ENCODE measurements at places on chromosomes 4 and X. TPM values are rescaled to one million over a fixed set of nuclear protein-coding genes. Genes with fewer than 3 reads are reported as not detected.

The ANKRD50 gene
- total RNA-seq = 2.5 TPM

The HSFX2 gene
- total RNA-seq = 2.0 TPM

DNA sequence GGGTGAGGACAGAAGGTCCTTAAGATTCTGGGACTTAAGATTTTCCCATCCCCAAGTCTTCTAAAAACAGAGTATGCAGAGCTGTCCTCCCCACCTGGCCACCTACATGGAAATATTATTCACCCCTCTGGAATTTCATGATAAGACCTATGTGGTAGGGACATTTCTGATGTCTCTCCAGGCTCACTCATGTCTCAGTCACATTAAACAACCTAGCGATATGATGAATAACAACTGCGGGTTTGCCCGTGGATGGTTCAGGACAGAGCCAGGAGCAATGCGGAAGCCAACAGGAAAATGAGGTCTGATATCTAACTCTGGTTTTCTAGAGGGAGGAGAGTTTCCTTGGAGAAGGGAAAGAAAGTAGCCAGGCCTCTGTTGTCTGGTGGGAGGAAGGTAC, 47.4 kb downstream of the TEX13A start:
- H3K27me3 ChIP-seq = no peaks in the 10 kb centered on the region
- DNase-seq = no peak
- no peaks in the 10 kb centered on the region for H3K36me3 ChIP-seq
- no peaks in the 10 kb centered on the region for H3K4me1 ChIP-seq
- H3K27ac ChIP-seq = no peak overlapping the region

GRCh38 chrX:41720125-41720779, 3.7 kb upstream of the GPR82 start:
- no peak for DNase-seq
- no peak overlapping the region for H3K4me3 ChIP-seq
- no peaks in the 10 kb centered on the region for H3K36me3 ChIP-seq
- H3K4me1 ChIP-seq = no peaks in the 10 kb centered on the region

DNA sequence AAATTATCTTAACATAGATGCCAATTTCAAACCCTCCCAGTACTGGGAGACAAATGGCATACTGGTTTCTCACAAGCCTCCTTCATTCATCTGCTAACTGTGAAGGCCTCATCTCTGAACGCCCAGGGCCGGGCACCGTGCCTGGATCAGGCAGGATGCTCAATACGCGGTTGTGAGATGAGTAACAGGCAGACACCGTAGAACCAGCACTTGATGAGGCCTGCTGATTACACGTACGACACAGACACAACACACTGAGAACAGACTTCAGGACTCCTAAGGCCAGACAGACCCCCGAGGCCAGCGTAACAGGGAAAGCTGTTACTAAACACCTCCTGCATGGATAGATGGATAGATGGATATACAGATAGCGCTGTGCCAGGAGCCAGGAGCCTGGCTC, 154.6 kb downstream of the AFAP1 start:
- no peak overlapping the region for H3K4me3 ChIP-seq
- H3K4me1 ChIP-seq = peaks cover 10% of the 10 kb centered on the region
- H3K27ac ChIP-seq = no peak overlapping the region
- no peaks in the 10 kb centered on the region for H3K27me3 ChIP-seq

- H3K4me1 ChIP-seq = no peaks in the 10 kb centered on the region
- H3K27ac ChIP-seq = no peak overlapping the region
- no peak for DNase-seq
- H3K4me3 ChIP-seq = no peak overlapping the region
Measured at GRCh38 chr4:26071688-26072087, 157.7 kb downstream of the SMIM20 start.

- H3K27ac ChIP-seq = no peak overlapping the region
- no peaks in the 10 kb centered on the region for H3K27me3 ChIP-seq
- H3K4me1 ChIP-seq = no peaks in the 10 kb centered on the region
- DNase-seq = no peak
- no peaks in the 10 kb centered on the region for H3K36me3 ChIP-seq
Measured at GRCh38 chrX:122092360-122092759, 1045.0 kb downstream of the GLUD2 start.

The KCNIP4 gene
- total RNA-seq = not detected

The STAP1 gene
- not detected for total RNA-seq

DNA sequence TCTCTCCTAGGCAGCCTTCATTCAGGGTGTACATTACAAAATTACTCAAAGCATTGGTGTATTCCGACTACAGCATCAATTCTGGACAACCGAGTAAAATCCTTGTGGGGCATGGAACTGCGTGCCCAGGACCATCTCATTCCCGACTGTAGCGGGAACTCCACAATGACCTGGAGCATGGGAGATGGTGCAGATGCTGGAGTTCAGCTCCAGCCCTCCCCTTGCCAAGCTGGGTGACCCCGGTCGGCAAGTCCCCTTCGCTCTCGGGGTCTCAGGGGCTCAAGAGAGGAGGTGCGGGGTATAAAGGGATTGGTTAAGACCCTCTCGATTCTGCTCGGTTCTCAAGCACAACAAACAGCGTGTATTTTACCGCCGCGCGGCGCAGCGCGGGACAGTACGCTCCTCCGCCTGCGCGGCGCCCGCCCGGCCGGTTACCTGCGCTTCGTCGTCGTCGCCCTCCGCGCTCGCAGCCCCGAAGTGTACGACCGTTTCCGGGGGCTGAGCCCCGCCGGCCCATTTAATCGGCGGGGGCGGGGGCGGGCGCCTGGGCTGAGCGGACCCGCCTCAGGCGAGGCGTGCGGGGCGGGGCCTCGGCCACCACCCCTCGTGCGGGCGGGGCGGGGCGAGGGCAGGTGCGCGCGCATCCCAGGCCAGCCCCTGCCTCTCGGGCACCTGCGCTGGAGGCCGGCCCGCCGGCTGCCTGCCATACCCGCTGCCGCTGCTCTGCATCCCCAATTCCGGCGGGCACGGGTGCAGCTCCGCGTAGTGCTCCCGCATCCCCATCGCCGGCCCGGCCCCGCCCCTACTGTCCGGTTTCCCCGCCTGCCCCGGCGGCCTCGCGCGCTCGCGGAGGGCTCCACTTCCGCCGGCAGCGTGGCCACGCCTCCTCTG, at the start of gene G6PD:
G6PD (minus strand) TSS at position 493 of the 891 bp plus-strand sequence. CDS start 691 bp downstream, outside the sequence.
- no peaks in the 10 kb centered on the region for H3K36me3 ChIP-seq
- H3K27ac ChIP-seq = peak within 1 kb of the TSS; percentile 84
- peaks cover 31% of the 10 kb centered on the region for H3K4me1 ChIP-seq

GRCh38 chr4:159280442-159281172, 177.7 kb downstream of the RAPGEF2 start:
- H3K4me3 ChIP-seq = no peak overlapping the region
- no peaks in the 10 kb centered on the region for H3K36me3 ChIP-seq
- peaks cover 29% of the 10 kb centered on the region for H3K4me1 ChIP-seq
- no peak for DNase-seq
- H3K27me3 ChIP-seq = no peaks in the 10 kb centered on the region

DNA sequence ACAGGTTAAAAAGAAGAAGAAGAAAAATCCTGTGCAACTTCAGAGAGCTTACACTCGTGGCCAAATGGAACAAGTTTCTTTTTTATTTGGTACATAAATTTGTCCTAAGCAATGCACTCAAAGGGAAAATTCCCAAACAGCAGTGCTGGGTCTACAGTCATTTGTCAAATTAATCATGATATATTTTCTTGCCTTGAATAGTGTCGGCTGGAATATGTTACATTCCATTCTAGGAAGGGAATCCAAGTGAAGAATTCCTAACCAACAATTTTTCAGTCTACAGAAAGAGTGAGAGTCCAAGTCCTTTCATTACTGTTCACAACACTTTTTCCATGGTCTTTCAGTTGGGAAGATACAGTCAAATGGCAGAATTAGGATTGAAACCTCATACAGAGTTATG, 63.9 kb downstream of the HAND2 start:
- no peak overlapping the region for H3K4me3 ChIP-seq
- H3K4me1 ChIP-seq = peaks cover 4% of the 10 kb centered on the region
- H3K27me3 ChIP-seq = no peaks in the 10 kb centered on the region
- H3K27ac ChIP-seq = no peak overlapping the region
- no peaks in the 10 kb centered on the region for H3K36me3 ChIP-seq

DNA sequence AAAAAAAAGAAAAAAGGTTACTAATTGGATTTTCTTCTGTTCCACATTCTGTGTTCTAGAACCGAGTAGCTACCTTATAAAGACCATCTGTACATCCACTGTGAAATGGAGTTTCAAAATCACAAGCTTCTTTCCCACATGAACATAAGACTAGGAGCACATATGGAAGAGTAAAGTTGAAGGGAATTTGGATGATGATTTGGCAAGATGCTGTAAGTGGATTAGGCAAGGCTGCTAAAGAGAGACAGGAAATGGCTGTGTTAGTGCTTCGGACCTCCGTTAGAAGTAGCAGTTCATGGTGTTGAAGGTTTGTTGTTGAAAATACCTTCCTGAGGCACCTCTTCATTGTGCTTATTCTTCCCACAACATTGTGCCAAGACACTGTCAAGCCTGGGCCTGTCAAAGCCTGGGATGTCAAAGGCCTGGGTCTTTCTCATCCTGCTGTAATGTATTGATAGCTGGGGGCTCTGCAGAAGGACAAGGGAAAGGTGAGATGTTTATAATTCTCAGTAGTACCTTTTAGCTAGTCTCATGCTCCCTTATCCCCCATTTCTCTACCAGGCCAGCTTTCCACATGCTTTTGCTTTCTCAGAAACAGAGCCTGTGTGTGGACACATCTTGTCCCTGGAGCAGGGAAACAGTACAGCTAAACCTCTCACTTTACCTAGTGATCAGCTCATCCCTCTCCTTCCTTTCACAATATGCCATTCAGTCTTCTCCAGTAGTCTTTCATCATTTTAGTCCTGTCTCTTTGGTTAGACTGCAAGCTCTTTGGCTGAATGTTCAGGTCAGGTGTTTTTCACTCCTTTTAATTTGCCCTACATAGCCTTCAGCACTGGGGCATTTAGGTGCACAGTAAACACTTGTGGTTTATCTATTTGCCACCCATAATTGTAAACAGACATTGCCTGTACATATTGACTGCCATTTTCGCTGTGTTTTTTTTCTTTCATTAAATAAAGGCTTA, 37.9 kb upstream of the CYP2U1 start:
- H3K4me3 ChIP-seq = no peak overlapping the region
- no peak overlapping the region for H3K27ac ChIP-seq
- no peaks in the 10 kb centered on the region for H3K36me3 ChIP-seq

GRCh38 chr4:9143421-9144080, 26.7 kb upstream of the FAM90A26 start:
- H3K4me1 ChIP-seq = no peaks in the 10 kb centered on the region
- no peak overlapping the region for H3K4me3 ChIP-seq
- DNase-seq = no peak
- no peaks in the 10 kb centered on the region for H3K27me3 ChIP-seq

GRCh38 chr4:26410385-26411293, 79.6 kb downstream of the CCKAR start:
- H3K27ac ChIP-seq = no peak overlapping the region
- DNase-seq = no peak
- H3K27me3 ChIP-seq = no peaks in the 10 kb centered on the region
- H3K4me3 ChIP-seq = no peak overlapping the region
- peaks cover 13% of the 10 kb centered on the region for H3K4me1 ChIP-seq
- peaks cover 15% of the 10 kb centered on the region for H3K36me3 ChIP-seq

DNA sequence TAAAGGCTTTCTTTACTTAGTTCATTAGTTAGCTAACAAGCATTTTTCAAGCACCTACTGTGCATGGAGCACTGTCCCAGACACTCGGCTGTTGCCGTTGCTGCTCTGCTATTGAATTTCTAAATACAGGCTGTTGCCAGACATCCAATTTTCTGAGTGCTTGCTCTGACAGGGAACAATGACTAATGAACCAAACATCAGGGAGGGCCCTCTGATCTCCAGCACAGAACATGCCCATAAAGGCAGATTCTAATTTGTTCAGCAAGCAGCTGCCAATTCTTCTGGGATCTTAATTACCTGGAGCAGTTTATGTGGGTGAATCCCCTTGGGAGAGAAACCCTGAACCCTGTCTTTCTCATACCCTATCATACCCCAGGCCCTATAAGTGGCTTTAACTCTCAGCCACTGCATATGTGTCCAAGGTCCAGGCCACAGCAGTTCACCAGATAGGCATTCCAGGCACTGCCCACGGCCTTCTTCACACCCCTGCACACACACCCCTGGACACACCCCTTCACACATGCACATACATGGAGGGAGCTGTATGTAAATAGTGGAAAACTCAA, 27.9 kb downstream of the TSC22D3 start:
- no peaks in the 10 kb centered on the region for H3K27me3 ChIP-seq
- H3K4me1 ChIP-seq = peaks cover 85% of the 10 kb centered on the region
- peak; percentile 69 for DNase-seq
- H3K36me3 ChIP-seq = no peaks in the 10 kb centered on the region

The TMSB15A gene
- total RNA-seq = not detected

DNA sequence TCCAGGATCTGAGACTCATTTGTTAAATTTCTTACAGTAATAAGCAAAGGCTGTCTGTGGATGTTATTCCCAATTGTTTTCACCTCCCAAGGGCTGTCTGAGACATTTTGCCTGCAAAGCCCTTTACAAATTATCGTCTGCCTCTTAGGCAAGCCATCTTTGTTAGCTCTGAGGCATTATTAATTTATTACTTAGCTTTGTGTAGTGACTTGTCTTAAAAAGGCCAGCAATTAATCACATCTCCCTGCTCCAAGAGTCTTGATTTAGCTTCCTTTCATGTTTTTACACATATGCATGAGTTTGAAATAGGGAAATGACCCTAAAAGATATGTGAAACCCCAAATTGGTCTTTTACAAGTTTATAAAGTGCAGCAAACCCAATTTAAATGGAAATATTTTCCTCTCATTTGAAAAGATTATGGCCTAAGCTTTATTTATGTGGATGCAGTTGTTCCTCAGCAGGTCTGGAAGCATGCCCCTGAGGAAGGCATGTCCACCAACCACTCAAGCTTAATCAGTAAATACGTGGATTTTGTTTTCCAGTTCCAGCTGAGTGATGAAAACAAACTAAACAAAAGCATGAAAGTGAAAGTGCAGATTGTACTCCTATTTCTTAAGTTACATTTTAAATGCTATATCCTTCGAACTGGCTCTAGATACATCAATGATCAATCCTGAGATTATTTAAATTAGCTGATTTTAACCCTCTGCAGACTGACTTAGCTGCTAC, 173.6 kb upstream of the LNX1 start:
- no peak for DNase-seq
- H3K27me3 ChIP-seq = no peaks in the 10 kb centered on the region
- H3K36me3 ChIP-seq = no peaks in the 10 kb centered on the region
- H3K27ac ChIP-seq = no peak overlapping the region
- H3K4me3 ChIP-seq = no peak overlapping the region

The GPR119 gene
- total RNA-seq = not detected

GRCh38 chr4:67746797-67747495, 7.2 kb downstream of the GNRHR start:
- H3K27ac ChIP-seq = no peak overlapping the region
- DNase-seq = no peak
- no peaks in the 10 kb centered on the region for H3K4me1 ChIP-seq
- H3K27me3 ChIP-seq = no peaks in the 10 kb centered on the region

DNA sequence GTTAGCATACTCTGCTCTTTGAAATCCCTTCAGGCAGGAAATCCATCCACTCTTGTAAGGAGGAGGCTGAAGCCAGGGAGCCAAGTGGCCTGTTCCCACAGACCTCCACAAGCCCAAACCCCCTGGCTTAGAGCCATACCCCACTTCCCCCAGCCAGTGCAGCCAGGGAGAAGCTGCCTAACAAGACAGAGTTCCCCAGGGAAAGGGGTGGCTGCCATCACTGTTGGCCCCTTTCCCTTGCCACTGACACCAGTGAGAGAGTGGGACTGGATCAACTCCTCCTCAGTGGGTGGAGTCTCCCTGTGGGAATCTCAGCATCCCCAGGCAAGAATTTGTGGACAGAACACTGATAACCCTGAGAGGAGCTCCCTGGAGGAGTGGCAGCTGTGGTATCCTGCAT, 389.4 kb downstream of the PABPC4L start:
- H3K36me3 ChIP-seq = no peaks in the 10 kb centered on the region
- H3K4me3 ChIP-seq = no peak overlapping the region
- H3K27me3 ChIP-seq = no peaks in the 10 kb centered on the region

GRCh38 chrX:45850775-45851433, 650.2 kb upstream of the DIPK2B start:
- no peaks in the 10 kb centered on the region for H3K36me3 ChIP-seq
- H3K4me3 ChIP-seq = peak overlapping the region; percentile 48
- no peaks in the 10 kb centered on the region for H3K4me1 ChIP-seq
- no peak for DNase-seq

The CHIC1 gene
- total RNA-seq = 6.6 TPM
